ENCODE measurements at places on chromosomes 5 and 9.
A peak's percentile ranks its signal among the peaks of the same experiment; 100 is the strongest.

DNA sequence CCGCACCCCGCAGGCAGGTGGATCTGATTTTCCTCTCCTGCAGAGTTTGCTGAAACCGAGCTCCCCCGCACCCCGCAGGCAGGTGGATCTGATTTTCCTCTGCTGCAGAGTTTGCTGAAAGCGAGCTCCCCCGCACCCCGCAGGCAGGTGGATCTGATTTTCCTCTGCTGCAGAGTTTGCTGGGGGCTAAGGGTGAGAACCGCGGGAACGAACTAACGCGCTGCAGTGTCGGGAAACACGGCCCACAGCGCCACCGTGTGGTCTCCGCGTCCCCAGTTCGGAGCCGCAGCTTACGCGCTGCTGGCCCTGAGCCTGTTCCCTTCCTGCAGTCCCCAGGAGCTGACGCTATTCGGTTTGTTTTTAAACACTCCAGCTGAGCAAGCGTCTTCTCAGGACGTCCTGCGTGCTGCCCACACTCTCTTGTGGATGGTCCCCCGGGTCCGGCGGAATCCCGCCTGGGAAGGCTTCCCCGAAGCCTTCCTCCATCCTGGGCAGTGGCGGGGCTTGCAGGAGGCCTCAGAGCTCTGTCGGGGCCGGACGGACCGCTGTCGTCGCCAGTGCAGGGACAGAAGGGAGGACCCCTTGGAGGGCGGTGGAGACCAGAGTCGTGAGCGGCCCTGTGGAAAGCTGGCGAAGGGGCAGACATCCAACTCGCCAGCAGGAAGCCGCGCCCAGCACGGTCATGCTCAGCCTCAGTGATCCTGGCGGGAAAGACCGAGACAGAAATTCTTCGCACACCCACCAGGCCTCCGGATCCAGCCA, 121.2 kb upstream of the LPCAT1 start:
- peak; percentile 92 for DNase-seq

DNA sequence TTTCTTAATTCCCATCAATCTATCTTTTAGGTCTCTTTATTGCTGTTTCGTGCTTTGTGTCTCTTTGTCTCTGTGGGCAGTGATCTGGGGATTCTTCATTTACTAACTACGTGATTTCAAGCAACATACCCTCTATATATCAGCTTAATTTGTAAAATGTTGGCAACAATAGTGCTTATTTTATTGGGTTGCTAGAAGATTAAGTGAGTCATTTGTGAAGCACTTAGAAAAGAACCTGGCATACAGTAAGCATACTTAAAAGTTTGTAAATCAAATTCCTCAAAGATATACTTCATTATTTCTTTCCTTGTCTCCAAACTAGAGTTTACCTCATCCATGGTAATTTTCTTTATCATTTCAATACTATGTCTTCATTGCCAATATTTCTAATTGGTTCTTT, 669.7 kb downstream of the MAT2B start:
- DNase-seq = peak; percentile 27

DNA sequence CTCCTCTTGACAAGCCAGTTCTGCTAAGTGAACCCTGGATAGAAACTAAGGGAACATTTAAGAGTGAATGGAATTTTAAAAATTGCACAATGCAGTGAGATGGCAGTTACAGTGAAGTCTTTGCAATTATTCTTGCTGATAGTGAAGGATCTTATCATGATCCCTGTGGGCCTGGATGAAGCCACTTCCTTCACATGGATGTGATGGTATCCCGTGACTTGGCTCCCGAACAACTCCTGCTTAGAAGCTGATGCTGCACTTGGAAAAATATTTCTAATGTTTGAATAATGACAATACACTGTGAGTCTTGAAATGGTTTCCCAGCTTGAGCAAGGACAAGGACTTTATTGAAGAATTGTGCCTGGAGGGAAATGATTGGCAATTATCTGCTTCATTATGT, 49.2 kb upstream of the NTRK2 start:
- DNase-seq = no peak

- no peak for DNase-seq
Measured at GRCh38 chr9:137381501-137382443, 41.2 kb downstream of the EXD3 start.

GRCh38 chr9:105656131-105656921, 5.9 kb upstream of the TAL2 start:
- no peak for DNase-seq

All from PC-3 (cell line).